ENCODE measurements at places on chromosomes 1 and 21.

GRCh38 chr1:118298397-118298796, 113.4 kb upstream of the SPAG17 start:
- DNase-seq = no peak

DNA sequence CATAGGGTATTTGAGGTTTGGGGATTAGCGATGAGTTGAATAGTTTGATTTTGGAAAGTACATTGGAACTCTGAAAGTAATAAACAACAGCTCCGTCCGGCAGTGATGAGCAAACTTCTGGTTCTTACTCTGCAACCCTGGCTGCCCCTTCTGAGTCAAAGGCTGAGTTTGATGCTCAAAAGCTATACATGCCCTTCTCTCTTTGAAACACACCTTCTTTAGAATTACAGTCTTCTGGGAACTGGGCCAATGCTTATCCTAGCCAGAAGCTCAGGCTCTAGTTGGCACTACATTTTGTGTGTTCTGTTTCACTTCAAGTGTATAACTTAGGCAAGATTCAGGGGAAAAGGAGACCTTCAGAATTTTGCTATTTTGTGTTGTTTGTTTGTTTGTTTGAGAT, 9.3 kb downstream of the AHCYL1 start:
- DNase-seq = no peak

DNA sequence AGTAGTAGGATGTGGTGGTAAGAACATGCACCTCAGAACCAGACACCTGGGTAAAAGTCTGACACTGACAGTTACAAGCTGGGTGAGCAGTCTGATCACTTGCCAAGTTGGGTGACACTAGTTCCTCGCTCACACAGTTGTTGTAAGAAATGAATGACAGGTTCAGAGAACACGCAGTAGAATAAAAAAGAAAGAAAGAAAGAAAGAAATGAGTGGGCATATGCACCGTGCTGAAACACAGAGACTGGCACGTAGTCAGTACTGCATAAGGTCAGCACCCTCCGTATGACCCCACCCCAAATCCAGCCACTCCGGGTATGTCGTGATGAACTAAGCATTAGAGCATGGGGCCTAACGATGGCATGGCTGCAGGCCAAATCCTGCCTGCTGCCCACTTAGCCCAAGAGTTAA, 90.6 kb downstream of the GLUL start:
- no peak for DNase-seq

DNA sequence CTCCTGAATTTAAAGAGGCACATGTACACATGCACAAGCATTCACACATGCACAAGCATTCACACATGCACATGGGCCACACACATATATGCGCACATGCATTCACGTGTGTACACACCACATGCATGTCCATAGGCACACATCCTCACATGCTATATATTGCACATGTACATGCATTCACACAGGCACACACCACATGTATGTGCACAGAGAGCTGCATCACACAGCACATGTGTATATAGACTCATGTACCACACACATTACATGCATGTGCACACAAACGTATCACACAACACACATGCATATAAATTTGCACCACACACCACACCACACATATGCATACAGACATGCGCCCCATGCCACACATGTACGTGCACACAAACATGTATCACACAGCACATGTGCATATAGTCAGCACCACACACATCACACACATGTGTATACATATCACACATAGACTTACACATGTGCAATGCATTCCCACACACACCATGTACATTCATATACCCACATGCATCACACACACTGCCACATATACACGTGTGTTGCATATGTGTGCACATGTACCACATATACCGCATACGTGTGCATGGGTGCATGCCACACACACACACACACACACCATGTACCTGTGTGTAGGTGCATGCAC, 54.6 kb upstream of the COL18A1 start:
- DNase-seq = no peak

- DNase-seq = no peak
These were observed 15.7 kb upstream of the GLIS1 start for GRCh38 chr1:53754484-53755312.

DNA sequence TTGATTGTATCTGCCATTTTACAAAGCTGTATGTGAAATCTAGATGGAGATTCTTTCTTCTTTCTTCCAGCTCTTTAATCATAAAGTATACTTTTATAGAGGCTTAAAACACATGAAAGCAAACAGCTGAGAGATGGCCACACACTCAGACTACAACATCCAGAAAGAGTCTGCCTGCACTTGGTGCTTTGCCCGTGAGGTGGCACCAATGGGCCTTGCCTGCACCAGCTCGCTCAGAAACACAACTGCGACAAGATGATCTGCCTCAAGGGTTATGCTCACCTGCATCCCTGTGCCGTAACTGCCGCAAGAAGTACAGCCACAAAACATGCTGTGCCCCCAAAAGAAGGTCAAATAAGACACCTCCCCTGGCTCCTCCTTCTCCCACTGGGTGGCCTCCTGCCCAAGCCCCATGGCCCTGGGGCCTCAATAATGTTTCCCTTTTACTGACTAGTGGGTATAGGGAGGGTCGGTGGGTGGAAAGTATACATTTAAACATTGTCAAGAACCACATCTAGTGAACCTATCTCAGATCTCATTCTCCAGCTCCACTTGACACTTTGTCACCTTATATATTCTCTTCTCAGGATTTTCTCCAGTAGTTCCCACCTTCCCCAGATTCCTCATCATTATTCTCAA, 66.7 kb upstream of the ANGPTL3 start:
- DNase-seq = no peak

GRCh38 chr1:186139115-186139514, 235.9 kb downstream of the TPR start:
- no peak for DNase-seq

- DNase-seq = no peak
These were observed 68.3 kb upstream of the RHOU start for GRCh38 chr1:228666686-228667623.

- no peak for DNase-seq
These were observed 3.1 kb downstream of the BSDC1 start for GRCh38 chr1:32390904-32391870.

DNA sequence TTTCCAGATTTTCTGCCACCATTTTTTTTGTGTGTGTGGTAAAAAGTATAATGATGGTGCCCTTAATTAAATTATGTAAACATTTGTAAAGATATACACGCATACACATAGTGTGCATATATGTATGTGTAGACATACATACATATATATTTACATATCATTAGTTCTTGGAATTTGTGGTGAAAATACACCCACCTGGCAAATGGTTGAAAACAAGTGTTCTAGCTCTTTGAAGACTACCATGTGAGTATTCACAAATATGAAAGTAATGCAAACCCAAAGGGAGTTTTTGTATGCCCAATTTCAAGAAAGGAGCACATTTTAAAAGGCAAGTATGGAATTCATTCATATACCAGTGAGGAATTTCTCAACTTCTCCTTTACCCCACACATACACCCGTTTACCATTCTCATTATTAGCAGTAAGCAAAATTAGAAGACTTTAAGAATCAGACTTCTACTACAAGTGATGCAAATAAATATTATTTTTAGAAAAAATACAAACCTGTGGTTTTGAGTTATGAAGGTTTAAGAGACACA, 8.0 kb downstream of the RABGAP1L start:
- no peak for DNase-seq

GRCh38 chr1:22204989-22205913, 62.4 kb upstream of the WNT4 start:
- DNase-seq = no peak

- DNase-seq = no peak
These were observed 407 bp downstream of the WNT4 start for GRCh38 chr1:22142315-22143064.

DNA sequence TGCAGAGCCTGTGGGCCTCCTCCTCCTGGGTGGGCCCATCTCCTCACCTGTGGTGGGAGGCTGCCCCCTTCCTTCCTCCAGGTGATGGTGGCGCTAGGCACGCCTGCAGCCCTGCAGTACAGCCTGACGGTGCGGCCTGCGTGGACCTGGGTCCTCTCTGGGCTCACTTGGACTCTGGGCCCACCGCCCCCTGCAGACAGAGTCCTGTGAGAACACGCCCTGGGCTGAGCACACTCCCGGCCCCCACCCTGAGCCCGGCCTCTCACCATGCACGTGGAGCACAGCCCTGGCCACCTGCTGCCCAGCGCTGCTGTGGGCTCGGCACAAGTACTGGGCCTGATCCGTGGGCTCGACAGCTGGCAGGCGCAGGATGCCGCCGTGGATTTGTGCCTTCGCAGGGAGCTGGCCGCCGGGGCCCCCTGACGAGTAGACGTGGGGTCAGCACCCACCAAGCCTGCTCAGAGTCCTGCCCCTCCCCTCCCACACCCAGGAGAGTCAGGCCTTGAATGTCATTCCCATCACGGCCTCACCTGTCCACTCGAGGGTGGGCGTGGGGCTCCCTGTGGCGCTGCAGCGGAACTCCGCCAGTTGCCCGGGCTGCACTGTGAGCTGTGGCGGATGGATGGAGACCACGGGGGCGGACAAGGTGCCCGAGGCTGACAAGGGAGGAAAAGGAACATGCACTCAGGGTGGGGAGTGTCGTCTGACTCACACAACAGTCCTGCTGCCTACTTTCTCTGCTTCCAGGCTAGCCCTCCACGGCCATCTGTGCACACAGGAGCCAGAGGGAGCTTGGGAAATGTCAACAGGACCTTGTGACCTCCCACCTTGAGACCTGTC, 43.4 kb downstream of the LDLRAD2 start:
- no peak for DNase-seq

DNA sequence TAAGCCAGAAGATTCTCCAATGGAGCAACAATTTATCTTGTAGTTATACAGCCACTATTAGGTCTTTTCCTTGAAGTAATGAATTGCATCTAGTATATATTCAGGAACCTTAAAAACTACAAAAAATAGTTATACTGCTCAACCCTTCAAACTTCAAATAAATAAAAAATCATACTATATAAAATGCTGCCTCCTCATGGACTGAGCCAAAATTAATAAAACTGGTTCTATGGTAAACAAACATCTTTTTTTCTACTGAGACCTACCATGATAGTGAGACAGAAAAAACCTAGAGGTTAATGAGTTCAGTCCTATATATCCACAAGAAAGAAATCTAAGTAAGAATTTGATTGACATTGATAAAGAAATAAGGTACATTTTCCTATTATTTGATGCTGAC, 67.7 kb downstream of the GPATCH2 start:
- no peak for DNase-seq

GRCh38 chr1:18417316-18418269, 63.1 kb upstream of the KLHDC7A start:
- no peak for DNase-seq

DNA sequence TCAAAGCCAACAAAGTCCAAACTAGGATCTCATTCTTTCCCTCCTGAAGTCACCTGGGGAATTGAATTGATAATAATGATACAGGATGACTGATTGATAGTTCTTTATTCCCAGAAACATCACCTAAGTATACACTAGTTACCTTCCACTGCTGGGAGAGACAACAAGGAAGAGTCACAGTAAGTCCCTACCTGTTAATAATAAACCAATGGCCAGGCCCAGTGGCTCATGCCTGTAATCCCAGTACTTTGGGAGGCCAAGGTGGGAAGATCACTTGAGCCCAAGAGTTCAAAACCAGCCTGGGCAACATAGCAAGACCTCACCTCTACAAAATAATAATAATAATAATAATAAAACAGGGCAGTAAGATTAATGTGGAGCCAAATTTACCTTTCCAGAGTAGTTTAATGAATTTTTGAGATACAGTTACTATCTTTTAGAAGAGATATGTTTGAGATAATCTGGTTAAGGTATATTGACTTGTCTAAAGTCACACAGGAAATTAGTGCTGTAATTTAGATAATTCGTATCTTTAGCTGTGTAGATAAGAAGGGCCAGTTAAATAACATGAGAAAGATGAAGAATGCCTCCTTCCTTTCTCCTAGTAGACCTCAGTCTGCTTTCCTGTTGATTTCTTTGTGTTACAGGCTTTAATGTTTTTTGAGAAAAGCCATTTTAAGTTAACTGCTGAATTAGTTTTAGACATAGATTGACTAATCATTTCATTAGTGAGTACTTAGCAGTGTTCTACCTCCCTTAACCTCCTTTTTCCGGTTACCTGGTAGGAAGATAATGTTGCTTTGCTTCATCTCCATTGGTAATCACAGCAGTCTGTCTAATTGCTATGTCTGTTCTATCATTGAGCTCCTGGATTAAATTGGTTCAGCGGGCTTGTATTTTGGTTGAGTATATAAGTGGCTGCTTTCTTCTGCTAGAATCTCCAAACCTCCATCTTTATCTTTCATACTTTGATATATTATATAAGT, 22.0 kb downstream of the SMAP2 start:
- DNase-seq = no peak

DNA sequence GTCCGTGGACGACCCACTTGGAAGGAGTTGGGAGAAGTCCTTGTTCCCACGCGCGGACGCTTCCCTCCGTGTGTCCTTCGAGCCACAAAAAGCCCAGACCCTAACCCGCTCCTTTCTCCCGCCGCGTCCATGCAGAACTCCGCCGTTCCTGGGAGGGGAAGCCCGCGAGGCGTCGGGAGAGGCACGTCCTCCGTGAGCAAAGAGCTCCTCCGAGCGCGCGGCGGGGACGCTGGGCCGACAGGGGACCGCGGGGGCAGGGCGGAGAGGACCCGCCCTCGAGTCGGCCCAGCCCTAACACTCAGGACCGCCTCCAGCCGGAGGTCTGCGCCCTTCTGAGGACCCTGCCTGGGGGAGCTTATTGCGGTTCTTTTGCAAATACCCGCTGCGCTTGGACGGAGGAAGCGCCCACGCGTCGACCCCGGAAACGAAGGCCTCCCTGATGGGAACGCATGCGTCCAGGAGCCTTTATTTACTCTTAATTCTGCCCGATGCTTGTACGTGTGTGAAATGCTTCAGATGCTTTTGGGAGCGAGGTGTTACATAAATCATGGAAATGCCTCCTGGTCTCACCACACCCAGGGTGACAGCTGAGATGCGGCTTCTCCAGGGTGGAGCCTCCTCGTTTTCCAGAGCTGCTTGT, 32.4 kb downstream of the PRMT2 start:
- no peak for DNase-seq

GRCh38 chr1:84078108-84078841, 65.8 kb upstream of the PRKACB start:
- DNase-seq = no peak

DNA sequence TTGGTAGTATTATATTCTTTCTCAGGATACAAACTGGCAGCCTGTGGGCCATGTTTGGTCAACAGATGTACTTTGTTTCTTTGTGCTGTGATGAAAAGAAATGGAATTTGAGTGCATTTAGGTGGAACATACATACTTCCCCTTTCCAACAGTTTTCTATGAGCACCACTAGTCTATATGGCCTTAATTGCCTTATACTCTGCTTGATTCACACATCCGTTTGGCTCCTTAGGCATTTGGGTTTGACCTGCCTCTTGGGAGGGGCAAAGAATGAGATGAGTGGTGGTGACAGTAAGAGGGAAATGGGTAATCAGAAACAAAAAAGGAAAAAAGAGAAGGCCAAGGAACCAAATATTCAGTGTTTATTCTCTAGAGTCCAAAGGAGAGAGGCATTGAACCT, 17.0 kb downstream of the CFAP126 start:
- DNase-seq = no peak

DNA sequence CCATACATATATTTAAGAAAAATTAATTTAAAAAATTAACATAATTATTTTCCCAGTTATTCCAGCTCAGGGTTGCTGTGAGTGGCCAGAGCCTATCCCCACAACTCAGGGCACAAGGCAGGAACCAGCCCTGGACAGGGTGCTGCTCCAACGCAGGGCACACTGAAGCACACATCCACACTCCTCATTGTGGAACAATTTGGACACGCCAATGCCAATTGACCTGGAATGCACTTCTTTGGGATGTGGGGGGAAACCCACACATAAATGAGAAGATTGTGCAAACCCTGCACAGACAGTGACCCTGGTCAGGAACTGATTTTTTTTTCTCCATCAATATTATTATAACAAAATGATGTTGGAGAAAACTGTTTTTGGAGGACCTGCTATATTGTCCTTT, 23.4 kb downstream of the SAMSN1 start:
- no peak for DNase-seq

Measured in activated CD4-positive, CD25-positive, alpha-beta regulatory T cell treated with anti-CD3 and anti-CD28 coated beads, Interleukin-2, amount 50 U/mL, for 16 hours (primary cell).